ENCODE measurements at places on chromosomes 5 and 9. TPM values are rescaled to one million over a fixed set of nuclear protein-coding genes. Genes with fewer than 3 reads are reported as not detected.

- DNase-seq, result no peak
Observed at GRCh38 chr9:127905788-127906191, 6.4 kb upstream of the ST6GALNAC6 start.

DNA sequence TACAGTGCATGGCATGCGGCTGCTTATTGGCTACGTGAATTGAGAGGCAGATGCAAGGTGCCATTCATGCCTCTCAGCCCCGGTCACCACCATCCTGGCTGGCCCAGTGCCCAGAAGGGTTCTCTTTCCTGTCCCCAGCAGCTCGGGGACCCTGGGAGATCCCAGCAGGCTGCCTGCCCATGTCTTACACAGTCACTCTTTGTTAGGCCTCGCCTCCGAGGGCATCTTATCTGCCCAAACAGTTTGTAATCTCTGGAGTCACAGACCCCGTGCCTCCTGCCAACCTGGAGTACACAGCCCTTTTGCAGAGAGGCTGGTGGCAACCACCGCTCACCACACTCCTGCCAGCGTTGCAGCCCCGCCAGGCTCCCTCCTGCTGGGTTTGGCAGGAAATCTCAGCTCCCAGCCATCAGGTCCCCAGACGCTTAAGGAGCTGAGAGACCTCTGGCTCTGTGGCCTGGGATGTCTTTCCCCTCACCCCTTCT is 7.0 kb upstream of the AK1 start:
- peak; percentile 70 for DNase-seq

DNA sequence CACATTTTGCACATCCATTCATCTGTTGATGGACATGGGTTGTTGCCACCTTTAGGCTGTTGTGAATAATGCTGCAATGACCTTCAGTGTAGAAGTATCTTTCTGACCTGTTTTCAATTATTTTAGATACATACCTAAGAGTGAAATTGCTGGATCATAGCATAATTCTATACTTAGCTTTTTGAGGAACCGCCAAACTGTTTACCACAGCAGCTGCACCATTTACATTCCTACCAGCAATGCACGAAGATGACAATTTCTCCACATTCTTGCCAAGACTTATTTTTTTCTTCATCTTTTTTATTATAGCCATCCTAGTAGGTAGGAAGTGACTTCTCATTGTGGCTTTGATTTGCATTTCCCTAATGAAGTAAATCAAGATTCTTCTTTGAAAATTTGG is 36.5 kb upstream of the ASTN2 start:
- no peak for DNase-seq

DNA sequence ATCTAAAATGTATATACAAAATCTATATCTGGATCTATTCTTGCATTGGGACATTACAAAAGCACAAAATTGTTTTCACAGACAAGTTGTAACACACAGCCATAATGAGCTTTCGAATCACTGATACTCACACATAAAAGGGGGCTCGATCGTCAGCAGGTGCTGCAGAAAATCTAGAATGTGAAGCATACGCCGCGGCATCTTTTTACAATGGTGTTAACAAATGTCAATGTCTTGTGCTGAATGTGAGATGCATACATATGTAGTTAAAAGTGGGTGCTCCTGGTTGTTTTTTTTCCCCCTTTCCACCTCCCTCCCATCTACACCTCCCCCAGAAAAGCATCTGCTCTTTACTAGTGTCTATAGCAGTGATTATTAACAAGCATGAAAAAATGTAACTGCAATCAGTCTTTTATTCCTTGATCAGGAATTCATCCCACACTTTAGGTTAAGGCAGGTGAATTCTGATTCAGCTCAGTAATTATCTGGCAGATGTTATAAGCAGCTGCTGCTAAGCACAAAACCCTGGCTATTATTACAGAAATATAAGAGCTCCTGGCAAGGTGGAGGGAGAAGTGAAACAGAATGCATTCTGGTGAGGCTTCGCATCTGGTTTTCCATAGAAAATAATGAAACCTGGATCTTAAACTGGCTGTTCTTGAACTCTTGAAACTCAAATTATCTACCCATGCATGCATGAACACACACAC is 114.1 kb downstream of the MPDZ start:
- DNase-seq, result no peak

DNA sequence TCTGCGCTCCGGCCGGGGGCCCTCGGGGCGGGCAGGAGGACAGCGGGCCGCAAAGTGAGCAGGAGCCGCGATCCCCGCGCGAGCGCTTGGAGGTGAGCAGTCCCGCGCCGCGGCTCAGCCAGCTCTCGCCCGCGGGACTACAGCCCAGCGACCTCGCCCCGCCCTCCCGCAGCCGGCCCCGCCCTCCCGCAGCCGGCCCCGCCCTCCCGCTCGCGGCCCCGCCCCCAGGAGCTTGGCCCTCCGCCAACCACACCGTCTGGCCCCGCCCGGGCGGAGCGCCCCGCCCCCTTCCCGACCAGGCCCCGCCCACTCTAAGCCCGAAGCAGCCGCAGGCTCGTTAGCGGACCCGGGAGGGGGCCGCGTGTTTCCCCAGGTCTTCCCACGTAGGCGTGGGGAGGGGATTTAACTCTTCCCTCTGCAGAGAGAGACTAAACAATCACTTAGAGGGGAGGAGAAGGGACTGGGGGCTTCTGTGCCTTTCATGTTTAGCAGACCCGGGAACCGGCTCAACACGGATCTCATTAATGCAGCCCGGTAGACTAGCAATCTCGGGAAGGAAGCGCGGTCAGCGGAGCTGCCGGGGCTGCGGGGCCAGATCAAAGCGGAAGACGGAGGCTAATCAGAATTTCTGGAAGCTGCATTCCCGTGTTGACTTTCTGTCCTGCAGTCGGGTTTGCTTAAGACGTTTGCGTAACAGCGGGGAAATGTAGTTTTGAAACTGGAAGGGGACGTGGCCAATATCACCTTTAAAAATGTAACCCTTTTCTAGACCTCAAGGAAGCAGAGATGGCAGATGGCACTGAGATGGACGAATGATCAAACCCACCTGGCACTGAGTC is at the start of gene MYO10:
Gene MYO10, minus strand, starts transcription at position 139 of the 839 bp plus-strand sequence. CDS start 480 bp downstream, outside the sequence.
- DNase-seq, result peak; percentile 85

DNA sequence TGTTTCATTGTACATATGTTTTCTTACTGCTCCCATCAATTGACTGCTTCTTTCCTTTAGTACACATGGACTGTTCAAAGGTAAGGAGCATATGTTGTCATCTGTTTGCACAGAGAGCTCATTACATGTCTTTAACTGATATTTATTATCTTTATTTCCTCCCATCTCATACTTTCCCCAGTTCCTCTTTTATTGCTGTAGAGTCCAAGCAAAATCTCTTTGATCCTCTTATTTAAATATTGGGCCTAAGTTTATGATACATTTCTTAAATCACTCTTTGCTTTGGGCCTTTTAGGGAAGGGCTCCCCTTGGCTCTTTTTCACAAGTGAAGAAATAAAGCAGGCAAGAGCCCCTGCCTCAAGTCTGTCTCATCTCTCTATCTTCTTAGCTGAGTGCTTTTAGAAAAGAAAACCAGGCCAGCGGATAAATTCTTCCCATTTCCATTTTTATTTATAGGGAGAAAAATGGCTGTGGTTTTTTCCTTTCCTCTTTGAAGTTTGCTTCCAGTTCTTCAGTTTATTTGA is 152.4 kb downstream of the DOCK2 start:
- DNase-seq, result no peak

GRCh38 chr9:97567894-97568202 is 65.3 kb downstream of the TSTD2 start:
- no peak for DNase-seq

DNA sequence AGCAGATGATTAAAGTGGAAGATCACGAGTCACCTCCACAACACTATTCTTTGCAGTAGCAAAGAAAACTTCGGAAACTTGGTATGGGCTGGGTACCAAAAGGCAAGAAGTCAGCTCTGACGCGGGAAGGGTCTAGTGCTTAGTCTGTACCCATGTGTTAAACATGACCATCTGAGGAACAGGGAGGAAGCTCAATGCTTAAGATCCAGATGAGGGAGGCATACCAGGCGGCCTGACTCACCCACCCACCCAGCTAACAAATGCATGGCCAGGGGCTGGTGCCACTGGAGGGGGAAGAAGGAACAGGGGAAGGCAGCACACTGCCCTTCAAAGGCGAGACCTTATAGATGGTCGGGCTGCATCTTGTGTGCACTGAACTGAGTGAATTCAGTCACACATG is 41.8 kb downstream of the CAMSAP1 start:
- no peak for DNase-seq

- no peak for DNase-seq
Observed at GRCh38 chr5:71778678-71779276, 59.7 kb downstream of the CARTPT start.

GRCh38 chr5:150278916-150279315 is 10.7 kb downstream of the CAMK2A start:
- DNase-seq, result no peak

- no peak for DNase-seq
Observed at GRCh38 chr9:10048994-10049393, 563.8 kb downstream of the PTPRD start.

- no peak for DNase-seq
Observed at GRCh38 chr5:137561608-137562007, 62.5 kb upstream of the SPOCK1 start.

DNA sequence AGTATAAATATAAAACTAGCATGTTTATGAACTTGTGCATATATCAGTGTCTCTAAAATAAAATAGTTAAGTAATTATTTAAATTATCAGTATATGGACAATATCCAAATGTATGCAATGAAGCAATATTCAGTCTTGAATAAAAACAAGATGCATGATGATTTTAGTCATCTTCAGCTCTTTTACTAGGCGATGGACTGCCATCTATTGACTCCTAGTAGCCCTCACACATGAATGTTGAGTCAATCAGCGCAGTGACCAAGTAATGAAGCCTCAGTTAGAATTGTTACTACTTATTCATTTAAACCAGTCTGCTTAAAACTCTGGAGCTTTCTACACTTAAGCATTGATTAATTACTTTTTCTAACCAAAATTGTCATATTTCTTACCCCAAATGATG is 92.9 kb upstream of the GRHPR start:
- no peak for DNase-seq

- DNase-seq, result no peak
Observed at GRCh38 chr9:84027201-84027600, 46.6 kb downstream of the RMI1 start.

- no peak for DNase-seq
Observed at GRCh38 chr9:134060546-134060945, 7.3 kb downstream of the BRD3 start.

GRCh38 chr5:32852535-32852934 is 141.4 kb downstream of the NPR3 start:
- peak; percentile 40 for DNase-seq

GRCh38 chr5:170783498-170784247 is at the start of gene GABRP:
Gene GABRP (plus strand): TSS chr5:170783725. CDS start chr5:170788616, 4,891 bp downstream.
- no peak for DNase-seq

The PCDHB2 gene
- 2.0 TPM for total RNA-seq

The PDCD1LG2 gene
- total RNA-seq, result 2.4 TPM

The C5orf52 gene
- total RNA-seq, result not detected

The NME5 gene
- total RNA-seq, result 4.9 TPM

The SLC2A6 gene
- 2.9 TPM for total RNA-seq

The CCDC152 gene
- 0.56 TPM for total RNA-seq

The PRDM9 gene
- total RNA-seq, result not detected

The IFNA2 gene
- not detected for total RNA-seq

The SLC6A3 gene
- not detected for total RNA-seq
